HS-5 (cell line): ENCODE measurements at places on chromosomes 3 and 15.
A peak's percentile ranks its signal among the peaks of the same experiment; 100 is the strongest.

GRCh38 chr15:44101944-44102343 is 93.1 kb downstream of the FRMD5 start:
- DNase-seq, result peak; percentile 81

GRCh38 chr15:72136170-72137051 is 18.2 kb downstream of the SENP8 start:
- no peak for DNase-seq

DNA sequence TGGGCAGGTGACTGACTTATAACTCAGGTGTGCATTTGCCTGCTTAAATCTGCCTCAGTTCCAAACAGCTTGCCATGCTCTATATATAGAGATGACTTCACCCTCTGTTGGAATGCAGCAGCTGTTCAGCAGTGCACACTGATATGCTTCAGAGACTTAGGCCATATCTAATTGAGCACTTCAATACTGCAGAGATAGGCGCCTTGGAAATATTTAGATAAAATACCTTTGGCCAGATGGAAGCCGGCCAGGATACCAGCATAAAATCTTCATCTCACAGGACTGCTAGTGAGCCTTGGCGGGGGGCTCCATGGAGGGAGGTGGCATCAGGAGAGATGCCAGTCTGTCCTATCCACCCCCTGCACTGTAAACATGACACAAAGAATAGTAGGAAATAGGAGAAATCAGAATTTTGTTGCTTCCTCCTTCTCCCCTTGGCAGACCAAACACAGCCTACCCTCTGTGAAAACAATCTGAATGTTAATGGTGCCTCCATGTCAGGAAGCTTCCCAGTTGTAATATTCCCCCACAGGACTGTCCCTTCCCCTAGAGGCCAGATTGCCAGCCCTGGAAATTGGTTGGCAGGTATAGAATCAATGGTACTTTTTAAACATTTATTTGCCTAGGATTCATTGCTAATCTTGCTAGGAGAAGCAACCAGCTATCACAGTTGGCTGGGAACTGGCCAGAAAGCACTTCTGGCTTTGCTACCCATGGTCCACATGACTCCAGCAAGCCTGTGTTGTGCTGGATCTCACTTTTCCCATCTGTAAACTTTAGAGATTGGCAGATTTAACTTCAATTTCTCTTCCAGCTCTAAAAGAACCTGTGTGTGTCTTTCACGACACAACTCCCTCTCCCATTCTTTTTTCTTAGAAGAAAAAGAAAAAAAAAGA is 215.5 kb upstream of the KCNMB2 start:
- no peak for DNase-seq

DNA sequence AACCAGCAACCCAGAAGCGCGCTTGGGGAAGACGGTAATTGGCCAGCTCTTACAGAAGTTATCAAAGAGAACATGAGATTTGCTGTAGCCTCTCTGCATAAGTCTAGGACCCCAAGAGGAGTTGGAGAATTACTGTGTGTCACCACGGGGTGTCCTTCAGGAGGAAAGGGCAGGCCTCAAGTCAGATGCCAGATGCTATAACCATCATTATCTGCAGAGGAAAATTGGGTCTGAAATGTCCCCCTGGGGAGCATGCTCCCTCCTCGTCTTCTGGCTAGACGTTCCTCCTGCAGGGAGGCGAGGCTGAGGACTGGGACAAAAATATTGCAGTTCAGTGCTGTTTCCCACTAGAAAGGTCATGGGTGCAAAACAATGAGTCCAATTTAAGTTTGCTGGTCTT is 380.5 kb upstream of the CFAP20DC start:
- DNase-seq, result no peak

DNA sequence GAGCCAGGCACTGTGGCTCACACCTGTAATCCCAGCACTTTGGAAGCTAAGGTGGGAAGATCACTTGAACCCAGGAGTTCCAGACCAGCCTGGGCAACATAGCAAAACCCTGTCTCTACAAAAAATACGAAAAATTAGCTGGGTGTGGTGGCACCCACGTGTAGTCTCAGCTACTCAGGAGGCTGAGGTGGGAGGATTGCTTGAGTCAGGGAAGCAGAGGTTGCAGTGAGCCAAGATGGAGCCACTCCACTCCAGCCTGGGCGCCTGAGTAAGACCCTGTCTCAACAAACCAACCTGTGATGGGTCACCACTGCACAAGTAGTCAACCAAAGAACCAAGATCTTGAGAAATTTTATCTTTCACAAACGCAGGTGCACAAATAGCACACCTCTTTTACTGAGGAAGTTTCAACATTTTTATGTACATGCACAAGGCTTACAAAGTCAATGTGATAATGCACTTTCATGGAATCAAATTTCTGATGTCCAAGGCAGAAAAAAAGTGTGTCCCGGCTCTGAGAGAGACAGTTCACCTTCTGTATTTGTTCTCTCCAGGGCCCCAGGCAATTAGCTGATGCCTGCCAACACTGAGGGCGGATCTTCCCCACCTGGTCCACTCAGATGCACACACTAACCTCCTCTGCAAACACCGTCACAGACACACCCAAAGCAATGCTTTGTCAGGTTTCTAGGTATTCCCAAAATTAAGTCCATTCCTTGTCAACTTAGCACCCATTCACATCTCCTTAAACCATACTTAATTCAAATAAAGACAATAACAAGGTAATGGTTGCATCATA is 12.4 kb downstream of the ACAA1 start:
- no peak for DNase-seq

DNA sequence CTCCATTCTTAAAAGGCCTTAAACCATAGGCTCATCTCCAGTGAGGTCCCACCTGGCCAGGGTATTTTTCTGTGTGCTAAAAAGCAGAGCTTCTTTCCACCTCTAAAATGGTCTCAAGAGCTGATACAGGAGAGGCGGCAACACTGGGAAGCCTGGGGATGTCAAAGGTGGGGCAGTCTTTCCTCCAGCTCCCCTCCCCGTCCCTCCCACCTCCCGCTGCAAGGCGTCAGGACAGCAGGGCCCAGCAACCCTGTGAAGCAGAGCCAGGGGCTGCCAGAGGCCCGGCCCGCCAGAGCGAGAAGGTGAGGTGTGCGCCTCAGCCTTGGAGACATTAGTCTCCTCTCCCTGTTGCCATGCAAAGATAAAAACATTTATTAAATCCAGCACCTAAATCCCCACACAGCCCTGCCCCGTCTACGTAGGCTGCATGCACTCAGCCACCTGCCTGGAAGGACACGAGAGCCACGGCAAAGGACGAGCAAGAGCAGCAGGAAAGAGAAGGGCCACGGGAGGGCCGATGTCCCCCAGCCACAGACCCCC is 75.6 kb downstream of the FAM174B start:
- no peak for DNase-seq

DNA sequence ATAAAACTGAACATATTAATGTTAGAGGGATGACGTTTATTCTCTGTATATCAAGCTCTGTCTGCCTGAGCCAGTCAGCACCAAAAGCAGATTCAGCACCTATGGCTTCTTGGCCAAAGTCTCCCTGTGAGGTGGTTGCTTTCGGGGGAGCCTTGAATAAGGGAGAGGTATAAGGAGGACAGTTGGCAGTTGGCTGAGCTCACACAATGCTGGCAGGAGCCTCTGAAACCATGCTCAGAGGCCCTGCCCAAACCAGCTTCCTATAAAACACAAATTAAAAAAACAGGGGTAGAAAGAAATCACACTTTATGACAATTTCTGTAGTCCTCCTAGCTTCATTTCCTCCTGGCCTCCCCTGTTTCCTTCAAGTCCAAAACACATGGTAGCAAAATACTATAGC is 18.8 kb downstream of the ARHGEF3 start:
- DNase-seq, result no peak

- DNase-seq, result no peak
Observed at GRCh38 chr3:150787741-150788370, 24.9 kb upstream of the SIAH2 start.

DNA sequence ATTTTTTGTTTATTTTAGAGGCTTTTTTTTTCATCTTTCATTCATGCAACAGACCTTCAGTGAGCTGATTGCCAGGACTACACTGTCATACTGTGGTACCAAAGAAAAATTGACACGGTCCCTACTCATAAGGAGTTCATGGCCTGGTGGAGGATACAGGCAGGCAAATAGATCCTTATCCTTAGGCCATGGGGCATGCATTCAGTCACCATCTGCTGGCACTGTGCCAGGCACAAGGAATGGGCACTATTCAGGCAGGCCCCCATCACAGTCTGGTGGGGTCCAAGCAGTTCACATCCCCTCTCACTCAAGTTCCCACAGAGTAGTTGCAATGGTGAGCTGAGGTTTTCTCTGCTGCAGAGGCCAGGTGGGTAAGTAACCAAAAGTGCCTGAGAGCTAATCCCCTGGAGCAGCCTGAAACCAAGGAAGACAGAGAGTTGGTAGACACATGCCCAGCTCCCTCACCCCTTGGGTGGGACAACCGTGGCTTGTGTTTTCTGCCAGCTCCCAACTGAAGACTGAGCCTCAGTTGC is 17.3 kb downstream of the CISH start:
- no peak for DNase-seq

GRCh38 chr15:68081869-68082505 is 27.9 kb downstream of the PIAS1 start:
- DNase-seq, result no peak

DNA sequence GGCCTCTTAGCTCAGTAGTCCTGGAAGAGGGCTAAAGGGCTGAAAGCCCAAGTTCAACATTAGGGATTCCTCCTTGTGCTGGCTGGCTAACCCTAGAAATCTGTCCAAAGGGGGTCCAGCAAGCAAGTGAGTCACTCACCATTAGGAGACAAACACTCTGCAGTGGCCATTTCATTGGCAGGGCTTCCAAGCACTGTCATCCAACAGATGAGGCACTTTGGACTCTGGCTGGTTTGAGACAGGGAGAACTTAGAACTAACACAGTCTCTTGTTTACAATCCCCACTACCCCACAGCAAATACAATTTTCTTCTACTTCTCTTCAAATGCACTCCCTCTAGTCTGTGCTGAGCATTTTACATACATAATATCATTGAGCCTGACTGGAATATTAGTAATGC is 10.1 kb upstream of the WNT5A start:
- DNase-seq, result no peak

DNA sequence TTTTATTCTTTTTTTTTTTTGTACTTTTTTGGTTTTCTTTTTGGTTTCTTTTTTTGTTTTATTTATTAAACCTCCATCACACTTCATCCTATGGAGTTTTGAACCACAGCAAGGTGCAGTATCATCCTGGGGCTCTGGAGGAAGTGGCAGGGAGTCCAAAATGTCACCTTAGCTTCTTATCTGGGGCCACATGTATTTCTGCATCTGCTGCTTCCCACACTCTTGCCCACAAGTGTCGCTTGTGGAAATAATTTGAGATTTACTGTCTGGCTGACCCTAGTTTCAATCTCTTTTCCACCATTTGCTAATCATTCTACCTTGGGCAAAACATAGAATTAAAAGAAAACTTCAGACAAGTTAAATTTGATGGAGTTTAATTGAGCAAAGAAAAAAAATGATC is 6.4 kb downstream of the OPA1 start:
- no peak for DNase-seq

DNA sequence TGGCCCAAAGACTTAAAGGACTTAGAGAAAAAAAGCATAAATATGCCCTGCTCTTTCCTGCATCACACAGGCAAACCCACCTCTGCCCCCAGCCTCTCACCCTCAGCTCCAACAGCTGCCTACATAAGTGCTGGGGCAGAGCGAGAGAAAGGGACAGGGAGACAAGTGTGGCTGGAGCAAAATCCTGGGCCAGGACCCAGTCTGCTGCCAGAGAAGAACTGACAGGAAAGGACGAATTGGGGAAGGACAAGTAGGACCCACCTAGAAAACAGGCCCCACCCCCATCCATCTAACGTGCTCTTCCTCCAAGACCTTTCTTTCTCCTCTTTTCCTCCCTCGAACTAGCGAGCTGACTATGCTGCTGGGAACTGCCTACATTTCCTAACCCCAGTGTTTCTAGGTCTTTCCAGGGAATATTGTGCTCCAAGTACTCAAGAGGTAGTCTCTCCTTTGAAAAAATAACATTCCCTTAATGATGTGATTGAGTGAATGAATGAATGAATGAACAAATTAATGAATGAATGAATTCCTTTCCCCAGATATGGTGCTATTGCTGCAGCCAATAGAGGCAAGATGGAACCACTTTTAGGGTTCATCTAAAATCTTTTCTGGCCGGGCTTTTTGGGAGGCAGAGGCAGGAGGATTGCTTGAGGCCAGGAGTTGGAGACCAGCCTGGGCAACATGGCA is 18.4 kb downstream of the IGDCC4 start:
- DNase-seq, result no peak

- no peak for DNase-seq
Observed at GRCh38 chr15:51884517-51885236, 55.2 kb downstream of the TMOD3 start.

GRCh38 chr3:191425322-191425734 is 35.6 kb upstream of the PYDC2 start:
- DNase-seq, result no peak

DNA sequence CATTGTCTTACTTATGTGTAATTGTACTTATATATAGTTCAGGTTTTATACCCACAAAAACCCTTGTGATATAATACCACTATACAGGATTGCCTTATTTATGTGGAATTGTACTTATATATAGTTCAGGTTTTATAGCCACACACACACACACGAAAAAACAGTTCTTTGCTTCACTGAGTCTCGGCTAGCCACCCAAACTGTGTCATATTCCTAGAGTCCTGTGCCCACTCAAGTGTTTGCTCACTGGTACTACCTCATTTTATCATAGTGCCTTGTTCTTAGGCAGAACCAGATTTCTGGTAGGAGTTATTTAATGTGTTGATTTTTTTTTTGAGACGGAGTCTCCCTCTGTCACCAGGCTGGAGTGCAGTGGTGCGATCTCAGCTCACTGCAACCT is 12.5 kb downstream of the RASA2 start:
- no peak for DNase-seq

DNA sequence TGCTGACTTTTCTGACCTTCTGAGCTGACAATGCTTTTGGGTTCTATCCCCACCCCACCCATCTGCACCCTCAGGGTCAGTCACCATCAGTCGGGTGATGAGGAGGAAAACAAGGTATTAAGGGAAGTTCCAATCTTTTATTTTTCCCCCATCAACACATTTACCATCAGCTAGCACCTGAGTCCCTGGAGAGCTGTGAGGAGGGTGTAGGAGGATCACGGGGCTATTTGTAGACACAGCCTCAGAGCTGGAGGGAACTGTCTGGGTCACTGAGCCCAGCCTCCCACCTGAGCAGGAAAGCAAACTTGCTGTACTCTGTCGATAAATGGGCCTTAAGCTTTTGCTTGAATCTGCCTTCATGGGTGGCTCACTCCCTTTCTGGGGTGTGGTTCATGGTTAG is 24.8 kb upstream of the ZFAND6 start:
- no peak for DNase-seq

GRCh38 chr15:48925714-48926223 is 38.0 kb downstream of the SHC4 start:
- DNase-seq, result peak; percentile 89

DNA sequence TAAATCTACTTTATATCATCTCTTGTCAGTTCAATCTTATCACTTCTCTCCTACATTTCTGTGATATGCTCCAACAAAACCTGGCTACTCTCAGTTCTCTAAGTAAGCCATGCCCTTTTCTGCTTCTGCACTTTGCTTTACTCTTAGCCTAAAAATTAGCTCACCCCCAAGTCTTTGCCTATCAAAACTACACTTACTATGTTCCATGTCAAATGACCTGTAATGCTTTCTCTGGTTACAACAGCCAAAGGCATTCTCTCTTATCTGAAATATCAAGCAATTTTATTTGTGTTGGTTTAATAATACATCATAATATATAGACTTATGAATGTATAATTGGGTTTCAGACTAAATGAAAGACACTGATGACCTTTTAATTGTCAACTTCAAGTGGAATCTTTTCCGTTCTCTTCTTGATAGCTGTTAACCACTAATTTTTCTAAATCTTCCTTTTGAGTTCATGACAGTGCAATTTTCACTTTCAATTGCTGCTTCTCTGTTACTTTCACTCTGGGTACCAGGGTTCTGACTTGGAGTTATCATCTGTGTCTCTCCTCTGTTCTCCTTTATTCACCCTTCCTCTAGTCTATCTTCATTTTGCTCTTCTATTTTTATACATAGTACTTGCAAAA is 619.0 kb upstream of the GOLIM4 start:
- DNase-seq, result no peak
